ENCODE measurements at places on chromosomes 4 and X.
A peak's percentile ranks its signal among the peaks of the same experiment; 100 is the strongest.

GRCh38 chr4:142345924-142346323 lies 500.2 kb downstream of the INPP4B start:
- DNase-seq: no peak

- DNase-seq: no peak
These were observed 2.3 kb downstream of the CLCN4 start for GRCh38 chrX:10159145-10159468.

DNA sequence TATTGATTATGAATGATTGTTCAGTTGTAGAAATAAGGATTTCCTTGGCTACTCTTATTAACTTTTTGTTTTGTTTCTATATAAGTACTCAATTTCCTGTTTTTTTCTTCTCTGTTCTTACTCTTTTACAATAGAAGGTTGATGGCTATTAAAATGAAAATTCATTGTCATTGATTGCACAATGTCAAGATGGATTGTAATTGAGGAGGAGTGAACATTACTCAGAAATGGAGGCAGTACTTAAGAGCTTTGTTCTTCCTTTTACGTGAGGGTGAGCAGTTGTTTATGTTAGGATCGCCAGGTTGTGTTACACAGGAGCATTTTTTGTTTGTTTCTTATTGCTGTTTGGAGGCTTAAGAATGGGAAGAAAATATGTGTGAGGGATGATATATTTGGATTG lies 2062.4 kb downstream of the ARAP2 start:
- no peak for DNase-seq

GRCh38 chr4:98748609-98749008 lies 90.2 kb upstream of the TSPAN5 start:
- no peak for DNase-seq

- DNase-seq: no peak
These were observed 287.0 kb downstream of the ARHGAP24 start for GRCh38 chr4:85761803-85762528.

- no peak for DNase-seq
These were observed 114.8 kb upstream of the ATP6AP2 start for GRCh38 chrX:40465735-40466551.

- DNase-seq: no peak
These were observed 67.2 kb upstream of the ETNPPL start for GRCh38 chr4:108829966-108830492.

GRCh38 chr4:89829470-89830138 lies 7.4 kb downstream of the SNCA start:
- DNase-seq: peak; percentile 53

- no peak for DNase-seq
These were observed 196.8 kb upstream of the RPS6KA3 start for GRCh38 chrX:20463296-20464075.

- DNase-seq: no peak
These were observed 47.6 kb downstream of the GABRA3 start for GRCh38 chrX:152403515-152403914.

DNA sequence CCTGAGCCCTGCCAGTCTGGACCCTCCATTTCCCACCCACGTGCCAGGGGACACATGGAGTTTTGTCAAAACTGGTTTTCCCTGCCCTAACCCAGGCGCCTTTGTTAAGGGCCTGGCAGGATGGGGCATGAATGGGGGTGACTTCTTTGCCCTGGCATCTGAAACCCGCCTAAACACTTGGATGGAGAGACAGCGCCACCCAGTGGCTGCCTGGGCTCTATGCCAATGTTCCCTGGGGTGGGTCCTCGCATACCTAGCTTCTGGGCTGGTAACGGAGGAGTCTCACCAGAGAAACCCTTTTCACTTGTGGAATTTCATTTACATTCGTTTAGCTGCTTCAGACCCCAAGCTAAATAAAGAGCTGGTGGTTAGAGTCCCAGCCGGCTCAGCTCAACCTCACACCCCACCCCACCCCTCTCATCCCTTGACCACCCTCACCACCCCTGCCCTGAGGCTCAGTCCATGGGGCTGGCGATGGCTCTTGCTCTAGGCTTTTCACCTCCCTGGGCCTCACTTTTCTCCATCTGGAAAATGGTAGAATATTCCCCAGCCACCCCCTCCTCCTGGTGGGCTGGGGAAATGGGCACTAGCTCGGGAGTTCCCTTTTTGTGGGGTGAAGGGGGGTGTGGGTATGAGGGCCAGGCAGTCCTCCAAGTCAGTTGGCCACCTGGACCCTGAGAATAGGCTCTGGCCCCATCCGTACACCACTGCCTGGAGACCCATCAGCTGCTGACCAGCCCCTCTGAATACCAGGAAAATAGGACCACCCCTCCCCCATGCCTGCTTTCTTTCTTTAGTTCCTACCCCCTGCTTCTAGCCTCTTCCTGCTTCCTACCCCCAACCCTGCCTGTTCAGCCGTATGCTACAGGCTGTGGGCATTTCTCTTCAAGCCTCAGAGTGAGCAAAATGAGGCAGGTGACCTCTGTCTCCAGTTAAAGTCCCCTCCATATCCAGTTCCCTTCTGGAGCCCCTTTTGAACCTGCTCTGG lies 57.1 kb upstream of the PJA1 start:
- DNase-seq: peak; percentile 24

- no peak for DNase-seq
These were observed 3.3 kb downstream of the PCDH10 start for GRCh38 chr4:133152330-133152821.

- DNase-seq: no peak
These were observed 8.2 kb upstream of the CNOT6L start for GRCh38 chr4:77827343-77827742.

DNA sequence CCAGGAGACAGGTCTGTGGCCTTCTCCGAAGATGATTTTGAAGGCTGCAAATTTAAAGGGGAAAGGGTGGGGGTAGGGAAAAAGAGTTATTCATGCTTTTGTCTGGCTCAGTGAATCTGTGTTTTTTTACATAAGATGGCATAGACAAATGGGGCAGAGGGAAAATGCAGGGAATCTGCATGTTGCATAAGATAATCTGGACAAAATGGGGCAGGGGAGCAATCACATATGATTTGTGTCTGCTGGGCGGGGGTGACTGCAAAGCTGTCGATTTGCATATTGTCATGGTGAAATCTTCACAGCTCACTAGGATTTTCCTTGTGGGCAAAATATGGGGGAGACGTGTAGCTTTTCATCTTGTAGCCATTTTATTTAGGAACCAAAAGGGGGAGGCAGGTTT lies 29.4 kb upstream of the GYG2 start:
- no peak for DNase-seq

- peak; percentile 19 for DNase-seq
These were observed 31.9 kb downstream of the ANAPC10 start for GRCh38 chr4:145066063-145066501.

GRCh38 chr4:90960840-90961239 lies 833.6 kb downstream of the CCSER1 start:
- DNase-seq: no peak

GRCh38 chr4:145375416-145375815 lies 106.2 kb upstream of the SMAD1 start:
- no peak for DNase-seq

DNA sequence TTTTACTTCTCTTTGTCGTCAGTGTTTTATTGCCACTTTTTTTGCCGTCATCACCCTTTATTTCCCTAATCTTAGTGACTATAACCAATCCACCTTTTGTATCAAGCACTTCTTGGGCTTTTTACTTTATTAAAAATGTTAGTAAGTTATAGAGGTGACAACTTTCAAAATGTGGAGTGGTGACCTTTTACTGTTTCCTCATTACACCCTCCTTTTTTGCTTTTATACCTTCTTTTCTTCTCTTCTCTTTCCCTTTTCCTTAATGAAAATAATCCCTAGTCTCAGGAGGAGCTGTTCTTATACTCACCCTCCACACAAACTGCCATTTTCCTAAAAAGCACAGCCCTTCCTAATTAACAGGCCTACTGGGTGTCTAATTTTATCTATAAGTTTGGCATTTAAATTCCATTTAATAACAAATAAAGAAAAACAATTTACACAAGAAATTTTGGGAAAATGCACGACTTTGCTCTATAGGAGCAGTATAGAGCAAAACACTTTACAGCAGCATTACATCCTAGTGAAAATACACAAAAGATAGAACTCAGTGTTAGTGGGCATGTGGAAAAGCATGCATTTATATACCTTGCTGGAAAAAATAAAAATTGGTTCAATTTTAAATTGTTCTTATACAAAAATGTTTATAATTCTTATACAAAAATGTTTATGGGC lies 27.3 kb downstream of the BBS12 start:
- DNase-seq: peak; percentile 21

GRCh38 chr4:15506464-15506863 lies 36.8 kb downstream of the CC2D2A start:
- peak; percentile 43 for DNase-seq

- DNase-seq: peak; percentile 65
These were observed 35.3 kb downstream of the FRMD7 start for GRCh38 chrX:132092439-132093065.

DNA sequence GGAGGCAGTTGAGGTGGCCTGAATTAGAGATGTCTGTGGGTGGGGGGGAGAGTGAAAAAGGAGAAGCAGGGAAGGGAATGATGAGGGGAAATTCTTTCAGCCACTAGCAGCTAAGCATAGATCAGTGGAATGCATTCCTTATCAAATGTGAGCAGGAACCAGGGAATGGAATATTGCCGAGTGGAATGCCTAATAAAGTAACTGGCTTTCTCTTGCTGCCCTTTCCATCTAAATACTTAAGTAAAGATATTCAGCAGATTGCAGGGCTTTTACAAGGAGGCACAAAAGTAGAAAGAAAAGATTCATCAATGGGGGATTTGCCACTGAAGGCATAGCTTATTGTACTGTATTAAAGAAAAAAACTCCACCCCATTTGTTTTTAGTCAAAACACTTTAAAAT lies 263.0 kb upstream of the RPS6KA3 start:
- DNase-seq: no peak

GRCh38 chrX:113058634-113059033 lies 218.0 kb upstream of the AMOT start:
- DNase-seq: no peak

- no peak for DNase-seq
These were observed 7.2 kb upstream of the CPLX1 start for GRCh38 chr4:833156-833555.

DNA sequence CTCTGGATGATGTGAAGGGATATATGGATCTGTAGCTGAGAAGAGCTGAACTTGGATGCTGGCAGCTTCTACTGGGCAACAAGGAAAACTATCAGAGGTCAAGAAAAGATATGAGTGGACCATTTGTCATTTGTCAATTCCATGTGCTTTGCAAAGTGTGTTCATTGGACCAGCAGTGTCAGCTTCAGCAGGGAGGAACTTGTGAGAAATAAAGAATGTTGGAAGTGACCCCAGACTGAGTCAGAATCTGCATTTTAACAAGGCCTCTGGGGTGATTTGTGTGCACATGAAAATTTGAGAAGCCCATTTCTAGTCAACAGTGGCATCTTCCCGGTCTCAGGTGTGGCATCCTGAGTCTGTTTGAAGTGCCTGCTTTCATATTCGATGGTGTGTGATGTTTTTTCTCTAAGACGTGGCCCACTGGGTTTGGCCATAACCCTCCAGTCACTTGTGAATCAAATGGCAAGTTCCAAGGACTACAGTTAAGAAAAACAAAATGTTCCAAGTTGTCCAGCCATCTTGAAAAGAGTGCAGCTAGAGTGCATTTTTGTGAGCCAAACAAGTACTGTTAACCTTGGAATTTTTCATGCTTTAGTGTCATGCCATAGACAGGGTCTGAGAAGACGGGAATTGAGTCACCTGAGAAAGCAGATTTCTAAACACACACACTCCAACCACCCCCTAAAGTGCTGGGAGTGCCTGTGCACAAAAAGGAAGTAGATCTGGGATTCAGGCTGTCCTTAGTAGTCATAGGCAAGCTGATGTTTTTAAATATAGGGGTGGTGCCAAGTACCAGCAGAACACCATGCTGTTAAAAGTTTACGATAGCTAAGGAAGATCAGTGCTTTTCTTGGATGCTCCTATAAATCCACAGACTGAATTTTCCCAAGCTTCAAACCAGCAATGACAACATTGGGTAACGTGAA lies 26.4 kb downstream of the GPM6B start:
- no peak for DNase-seq

GRCh38 chrX:47563801-47564315 lies 2.9 kb downstream of the ARAF start:
- no peak for DNase-seq

DNA sequence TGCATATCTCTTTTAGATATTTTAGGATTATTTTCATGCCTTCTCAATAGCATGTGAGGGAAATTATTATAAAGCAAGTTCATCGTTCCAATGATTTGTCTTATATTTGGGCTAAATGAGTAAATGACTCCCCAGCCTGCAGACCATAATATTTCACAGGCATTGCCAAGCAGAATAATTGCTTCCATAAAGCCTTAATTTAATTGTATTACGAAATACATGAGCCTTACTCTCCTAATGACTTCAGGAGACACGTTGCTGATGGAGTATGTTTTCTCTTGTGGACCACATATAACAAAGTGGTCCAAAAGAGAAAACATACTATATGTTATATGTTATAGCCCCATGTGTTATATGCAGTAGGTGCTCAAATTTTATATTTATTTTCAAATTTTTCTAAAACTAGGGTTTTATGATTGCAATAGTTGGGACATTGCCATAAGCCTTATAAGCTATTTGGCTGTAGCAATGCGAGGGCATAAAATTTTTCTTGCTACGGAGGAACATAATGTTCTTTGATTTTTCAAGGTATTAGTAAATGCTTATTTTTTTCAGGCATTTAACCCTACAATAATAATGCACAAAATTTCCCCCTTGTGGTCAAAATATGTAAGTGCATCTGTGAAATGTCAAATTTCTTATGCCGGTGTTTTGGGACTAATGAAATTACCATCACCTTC lies 26.2 kb upstream of the TMPRSS11D start:
- DNase-seq: peak; percentile 15

- no peak for DNase-seq
These were observed 49.3 kb downstream of the MRPL1 start for GRCh38 chr4:77911842-77912450.

DNA sequence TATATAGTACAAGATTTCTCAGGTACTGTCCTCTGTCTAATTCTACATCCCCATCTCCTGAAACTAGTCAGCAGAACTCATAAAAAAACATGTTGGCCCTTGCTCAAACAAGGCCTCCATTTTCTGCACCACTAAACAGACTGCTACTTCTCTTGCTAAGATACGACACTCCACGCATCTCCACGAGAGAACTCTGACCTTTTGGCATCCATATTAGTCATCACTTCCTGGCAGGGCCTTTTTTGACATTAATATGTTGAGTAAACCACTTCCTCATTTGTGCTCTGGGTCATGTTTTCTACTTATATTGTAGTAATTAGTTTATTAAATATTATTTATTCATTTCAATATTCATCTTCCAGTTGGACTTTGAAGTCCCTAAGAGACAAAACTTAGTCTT lies 65.6 kb downstream of the DCAF8L1 start:
- no peak for DNase-seq

GRCh38 chr4:38306482-38307071 lies 346.4 kb downstream of the PTTG2 start:
- DNase-seq: no peak

- peak; percentile 67 for DNase-seq
These were observed 691 bp downstream of the SCARB2 start for GRCh38 chr4:76212851-76213414.

- no peak for DNase-seq
These were observed 4.6 kb upstream of the RS1 start for GRCh38 chrX:18676470-18676869.
